Bronchial epithelial cell (primary cell): ENCODE measurements at places on chromosomes 4 and X. TPM values are rescaled to one million over a fixed set of nuclear protein-coding genes. Genes with fewer than 3 reads are reported as not detected.

Gene EMCN
- total RNA-seq = not detected in 2 replicates

Gene GAGE12D
- total RNA-seq = not detected in 2 replicates

Gene TRIM61
- total RNA-seq = 0.26 and 1.1 TPM in 2 replicates

DNA sequence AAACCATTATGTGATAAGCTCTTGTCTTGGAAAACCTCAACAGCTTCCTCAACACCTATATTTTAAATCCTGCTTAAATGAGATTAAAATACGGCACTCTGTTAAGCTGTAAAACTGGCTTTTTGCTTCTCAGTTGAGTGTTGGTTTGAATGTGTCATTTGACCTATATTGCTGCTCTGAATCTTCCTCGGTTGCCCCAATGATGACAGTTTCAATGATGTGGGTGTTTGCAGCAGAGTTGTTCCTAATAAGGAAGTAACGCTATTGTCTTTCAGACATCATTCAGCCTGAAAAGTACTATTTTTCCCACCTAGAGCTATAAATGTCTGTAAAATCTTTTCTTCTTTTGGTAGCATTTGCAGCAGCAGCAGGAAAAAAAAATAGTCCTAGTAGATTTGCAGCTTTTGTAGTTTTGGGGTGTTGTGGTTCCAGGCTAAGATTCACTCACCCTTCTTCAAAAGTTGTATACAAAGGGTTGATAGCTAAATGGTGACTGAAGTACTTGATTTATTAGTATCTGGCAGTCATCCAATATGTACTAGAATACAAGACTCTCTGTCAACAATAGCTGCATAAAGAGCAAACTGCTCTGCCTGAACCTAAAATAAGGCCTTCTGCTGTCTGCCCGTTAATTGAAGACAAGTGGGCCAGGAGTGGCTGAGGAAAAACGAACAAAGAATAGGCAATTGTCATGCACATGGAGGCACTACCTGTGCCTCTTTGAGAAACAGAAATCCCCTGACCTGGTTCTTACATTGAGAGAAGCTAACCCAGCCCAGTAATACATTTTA is 333.1 kb downstream of the IL1RAPL1 start:
- no peak for DNase-seq

- DNase-seq = no peak
These were observed 2.3 kb downstream of the MANBA start for GRCh38 chr4:102758241-102759160.

GRCh38 chr4:73161527-73162185 is 92.1 kb upstream of the COX18 start:
- no peak for DNase-seq

- peak; percentile 48 for DNase-seq
These were observed 60.0 kb upstream of the LNX1 start for GRCh38 chr4:53651156-53651735.

DNA sequence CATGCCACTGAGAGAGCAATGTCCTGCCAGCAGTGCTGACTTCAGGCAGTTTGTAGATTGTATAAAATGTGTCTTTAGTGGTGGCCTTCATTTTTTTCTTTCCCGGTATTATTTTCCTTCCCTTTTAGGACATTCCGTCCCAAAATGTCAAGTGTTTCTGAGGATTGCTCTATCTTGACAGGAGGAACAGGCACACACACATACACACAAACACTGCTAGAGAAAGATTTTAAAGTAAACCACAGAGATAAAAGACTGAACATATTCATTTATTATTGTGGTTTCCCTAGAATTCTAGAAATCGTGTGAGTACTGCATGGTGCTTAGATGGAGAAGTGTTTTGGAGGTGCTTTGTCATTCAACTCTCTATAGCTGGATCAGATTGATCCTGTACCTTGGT is 111.9 kb downstream of the GABRB1 start:
- no peak for DNase-seq
